HepG2 (cell line): ENCODE measurements at places on chromosomes 1 and 21. TPM values are rescaled to one million over a fixed set of nuclear protein-coding genes. Genes with fewer than 3 reads are reported as not detected.

- no peaks in the 10 kb centered on the region for H3K27me3 ChIP-seq
- peaks cover 43% of the 10 kb centered on the region for H3K4me1 ChIP-seq
- DNase-seq, result no peak
- H3K36me3 ChIP-seq, result peaks cover 18% of the 10 kb centered on the region
These were observed 38.7 kb downstream of the COL18A1 start for GRCh38 chr21:45443595-45444181.

DNA sequence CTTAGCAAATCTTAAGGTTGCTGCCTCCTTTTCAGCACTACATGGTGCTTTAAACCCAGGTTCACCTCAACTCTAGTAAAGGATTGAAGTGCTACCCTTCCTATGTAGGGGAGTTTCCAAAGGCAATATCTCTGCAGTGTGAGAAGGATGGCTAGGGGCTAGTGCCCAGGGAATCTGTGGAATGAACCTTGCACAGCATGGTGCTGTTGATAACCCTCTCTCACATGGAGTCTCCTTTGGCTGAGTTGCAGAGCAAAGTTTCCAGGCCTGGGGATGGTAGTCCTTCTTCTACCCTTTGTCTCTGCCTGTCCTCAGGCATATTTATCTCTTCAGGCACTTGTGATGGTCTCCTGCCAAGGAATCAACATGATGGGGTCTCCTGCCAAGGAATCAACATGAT, 59.4 kb downstream of the AXDND1 start:
- H3K4me3 ChIP-seq, result no peak overlapping the region
- no peaks in the 10 kb centered on the region for H3K27me3 ChIP-seq
- no peak overlapping the region for H3K27ac ChIP-seq

DNA sequence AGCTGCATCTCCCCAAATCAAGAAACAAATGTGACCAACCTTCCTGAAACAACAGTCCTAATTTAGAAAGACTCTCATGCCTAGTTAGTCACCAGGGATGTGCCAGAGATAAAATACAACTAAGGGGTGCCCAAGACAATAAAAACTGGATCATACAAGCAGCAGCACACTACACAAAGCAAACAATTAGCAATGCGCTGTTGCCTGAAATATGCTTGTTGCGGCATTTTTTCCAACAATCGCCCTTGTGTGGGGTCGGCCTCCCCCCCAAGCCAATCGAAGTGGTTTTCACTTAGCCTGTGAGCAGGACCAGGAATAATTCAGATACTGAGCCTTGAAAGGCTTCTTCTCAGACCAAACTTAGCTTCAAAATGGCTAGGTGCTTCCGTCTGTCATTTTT, 1.4 kb upstream of the STMN1 start:
- no peak overlapping the region for H3K4me3 ChIP-seq
- peaks cover 3% of the 10 kb centered on the region; the same call in 1 of the 2 replicates for H3K27me3 ChIP-seq
- no peak overlapping the region for H3K27ac ChIP-seq
- 0 out of 2 replicates have a peak, but pooled peaks cover 2% of the 10 kb centered on the region for H3K36me3 ChIP-seq
- DNase-seq, result no peak

- no peaks in the 10 kb centered on the region for H3K27me3 ChIP-seq
- no peak for DNase-seq
- peaks cover 65% of the 10 kb centered on the region; the same call in 2 of the 3 replicates for H3K36me3 ChIP-seq
- H3K27ac ChIP-seq, result no peak overlapping the region
These were observed 19.1 kb upstream of the IKBKE start for GRCh38 chr1:206451134-206451686.

DNA sequence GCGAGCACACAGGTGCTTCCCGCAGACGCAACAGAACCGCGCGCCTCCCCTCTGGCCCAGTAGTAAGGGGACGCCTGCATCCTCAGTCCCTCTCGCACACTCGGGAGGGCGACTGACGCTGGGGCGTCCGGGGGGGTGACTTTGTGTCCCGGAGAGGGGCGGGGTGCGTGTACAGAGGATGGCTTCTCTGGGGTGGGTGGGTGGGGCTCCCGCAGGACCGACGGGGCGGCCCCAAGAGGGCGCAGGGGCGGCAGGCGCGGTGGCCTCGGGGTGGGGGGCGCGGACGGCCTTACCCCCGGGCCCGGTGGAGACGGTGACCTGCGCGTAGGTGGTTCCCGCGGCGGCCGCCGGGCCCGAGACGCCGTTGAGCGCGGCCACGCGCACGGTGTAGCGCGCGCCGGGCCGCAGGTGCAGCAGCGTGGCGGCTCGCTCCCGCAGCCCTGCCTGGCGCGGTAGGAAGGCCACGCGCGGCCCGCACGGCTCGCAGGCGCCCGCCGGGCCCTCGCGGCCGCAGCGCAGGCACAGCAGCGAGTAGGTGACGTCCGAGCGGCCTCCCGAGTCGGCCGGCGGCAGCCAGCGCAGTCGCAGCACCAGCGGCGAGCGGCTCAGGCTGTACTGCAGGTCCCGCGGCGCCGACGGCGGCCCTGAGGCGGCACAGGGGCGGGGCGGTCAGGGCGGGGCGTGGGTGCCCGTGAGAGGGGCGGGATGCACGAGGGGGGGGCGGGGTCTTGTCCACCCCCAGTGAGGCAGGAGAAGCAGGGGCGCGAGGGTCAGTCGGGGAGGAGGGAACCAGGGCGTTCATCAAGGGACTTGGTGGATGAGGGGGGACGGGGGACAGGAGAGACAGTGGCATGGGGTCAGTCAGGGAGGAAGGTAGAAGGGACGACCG, 12.1 kb downstream of the EPHA10 start:
- H3K36me3 ChIP-seq, result no peaks in the 10 kb centered on the region
- H3K27me3 ChIP-seq, result peaks cover 39% of the 10 kb centered on the region
- no peak for DNase-seq
- peaks cover 14% of the 10 kb centered on the region; the same call in 1 of the 2 replicates for H3K4me1 ChIP-seq
- H3K27ac ChIP-seq, result no peak overlapping the region
- peak overlapping the region; percentile 64; the same call in 1 of the 2 replicates for H3K4me3 ChIP-seq

DNA sequence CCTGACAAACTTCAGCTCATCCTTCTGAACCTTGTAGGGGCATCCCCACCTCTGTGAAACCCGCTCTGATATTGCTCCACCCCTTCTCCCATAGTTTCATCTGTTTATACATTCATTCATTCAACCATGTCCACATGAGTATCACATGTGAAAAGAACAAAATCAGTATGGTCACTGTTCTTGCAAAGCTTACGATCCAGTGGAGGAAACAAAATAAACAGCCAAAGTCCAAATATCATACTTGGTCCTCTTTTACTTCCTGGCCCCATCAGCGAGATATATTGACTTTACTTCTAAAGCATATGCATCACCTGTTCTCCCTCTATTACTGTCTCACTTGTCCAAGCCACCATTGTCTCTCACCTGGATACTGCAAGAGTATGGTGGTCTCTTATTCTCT, 35.6 kb downstream of the C8A start:
- no peaks in the 10 kb centered on the region for H3K36me3 ChIP-seq
- DNase-seq, result peak; percentile 35
- H3K4me3 ChIP-seq, result no peak overlapping the region
- H3K27ac ChIP-seq, result no peak overlapping the region

GRCh38 chr1:160746836-160747500, 7.9 kb downstream of the SLAMF7 start:
- no peak overlapping the region for H3K27ac ChIP-seq
- no peak overlapping the region for H3K4me3 ChIP-seq
- peaks cover 2% of the 10 kb centered on the region for H3K27me3 ChIP-seq
- H3K4me1 ChIP-seq, result no peaks in the 10 kb centered on the region
- DNase-seq, result no peak

GRCh38 chr1:206772243-206772937, at the start of gene IL10:
TSS of gene IL10 (minus strand) at chr1:206772494. CDS start at chr1:206772435, 59 bp downstream.
- H3K27me3 ChIP-seq, result peaks cover 23% of the 10 kb centered on the region; the same call in 2 of the 3 replicates
- H3K4me3 ChIP-seq, result no peak within 1 kb of the TSS
- H3K27ac ChIP-seq, result no peak within 1 kb of the TSS
- no peak for DNase-seq
- no peaks in the 10 kb centered on the region for H3K36me3 ChIP-seq

GRCh38 chr21:41370840-41371684, 9.2 kb downstream of the MX2 start:
- no peaks in the 10 kb centered on the region; the same call in 2 of the 3 replicates for H3K27me3 ChIP-seq
- no peaks in the 10 kb centered on the region for H3K36me3 ChIP-seq
- DNase-seq, result no peak
- peak overlapping the region; percentile 67 for H3K4me3 ChIP-seq
- H3K4me1 ChIP-seq, result peaks cover 50% of the 10 kb centered on the region
- peak overlapping the region; percentile 68 for H3K27ac ChIP-seq

DNA sequence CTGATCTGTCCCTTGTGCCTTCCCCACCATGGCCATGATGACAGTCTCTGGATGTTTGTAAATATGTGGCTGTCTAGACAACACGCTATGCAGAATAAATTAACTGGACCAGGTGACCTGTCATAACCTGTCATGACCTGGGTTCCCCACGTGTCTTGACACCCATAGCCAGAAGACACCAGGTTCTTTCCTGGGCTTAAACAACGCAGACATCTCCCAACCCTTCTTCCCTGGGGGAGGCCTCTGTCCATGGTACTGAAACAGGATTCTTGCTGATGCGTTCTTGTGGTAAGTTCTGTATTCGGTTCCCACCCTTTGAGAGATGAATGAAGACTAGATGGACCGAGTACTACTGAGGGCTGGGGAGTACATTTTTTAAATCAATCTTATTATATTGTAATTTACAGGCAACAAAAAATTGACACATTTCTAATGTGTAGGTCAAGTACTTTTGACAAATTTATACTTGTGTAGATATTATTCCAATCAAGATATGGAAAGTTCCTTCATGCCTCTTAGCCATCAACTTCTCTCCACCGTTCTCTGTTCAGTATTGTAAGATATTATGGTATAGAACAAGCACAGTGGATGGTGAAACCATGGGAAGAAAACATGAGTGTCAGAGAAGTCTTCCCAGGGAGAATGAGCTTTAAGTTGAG, 738.8 kb downstream of the PTPRU start:
- H3K27me3 ChIP-seq, result no peaks in the 10 kb centered on the region
- no peak overlapping the region for H3K4me3 ChIP-seq
- peak; percentile 5 for DNase-seq

DNA sequence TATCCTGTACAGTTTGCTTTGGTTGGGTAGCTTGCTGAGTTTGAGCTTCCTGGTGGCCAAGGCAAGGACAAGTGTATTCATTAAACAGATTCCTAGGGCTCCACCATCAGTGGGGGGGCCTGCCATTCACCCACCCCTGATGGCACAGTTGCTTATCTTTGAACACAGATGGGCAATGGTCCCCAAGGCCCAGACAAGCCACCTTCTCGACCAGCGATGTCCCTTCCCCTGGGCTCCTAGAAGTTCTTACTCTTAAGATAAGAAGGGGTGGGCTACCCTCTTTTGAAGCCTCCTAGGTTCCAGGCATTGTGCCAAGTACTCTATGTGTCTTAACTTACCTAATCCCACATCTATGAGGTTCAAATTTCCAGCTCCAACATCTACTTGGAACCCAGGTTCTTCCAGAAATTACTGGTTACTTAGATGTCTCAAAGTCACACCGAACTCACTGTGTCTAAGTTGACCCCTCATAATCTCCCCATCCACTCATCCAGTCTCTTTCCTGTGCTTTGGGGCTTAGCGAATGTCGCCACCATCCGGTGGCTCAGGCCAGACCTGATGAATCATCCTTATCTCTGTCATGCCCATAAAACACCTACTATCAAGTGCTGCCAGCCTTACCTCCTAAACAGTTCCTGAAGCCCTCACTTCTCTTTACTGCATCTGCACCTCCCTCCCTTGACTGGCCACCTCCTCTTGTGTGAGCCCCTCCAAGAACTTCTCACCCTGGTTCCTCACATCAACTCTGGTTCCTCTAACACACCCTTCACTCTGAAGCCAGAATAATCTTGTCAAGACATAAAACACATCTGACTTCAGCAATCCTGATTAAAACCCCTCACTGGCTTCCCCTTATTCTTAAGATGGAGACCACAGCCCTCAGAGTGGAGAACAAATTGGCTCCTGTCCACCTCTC, 50.1 kb downstream of the KLHDC7A start:
- DNase-seq, result peak; percentile 21
- H3K4me1 ChIP-seq, result no peaks in the 10 kb centered on the region
- H3K4me3 ChIP-seq, result no peak overlapping the region
- H3K36me3 ChIP-seq, result no peaks in the 10 kb centered on the region

DNA sequence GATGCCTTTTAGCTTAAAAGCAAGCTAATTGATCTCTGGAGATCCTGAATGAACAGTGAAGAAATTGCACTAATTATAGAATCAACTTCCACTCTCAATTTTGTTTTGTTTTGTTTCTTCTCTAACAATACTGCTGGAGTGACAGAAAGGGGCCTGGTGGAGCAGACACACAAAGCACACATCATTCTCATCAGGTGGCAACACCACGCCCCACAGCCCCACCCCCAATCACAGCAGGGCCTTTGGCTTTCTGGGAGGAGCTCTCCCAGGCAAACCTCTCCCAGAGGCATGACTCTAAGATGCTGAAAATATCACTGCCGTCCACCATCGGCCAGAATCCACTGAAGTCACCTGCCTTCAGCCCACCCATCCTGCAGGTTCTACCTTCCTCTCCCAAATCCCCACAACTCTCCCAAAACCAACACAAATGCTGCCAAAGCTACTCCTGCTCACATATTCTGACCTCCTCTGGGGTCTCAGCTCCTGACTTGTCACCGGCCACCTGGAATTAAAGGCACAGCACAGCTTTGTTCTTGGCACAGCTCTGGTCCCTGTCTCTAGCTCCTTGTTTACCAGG, 120.7 kb downstream of the GRIK3 start:
- H3K27ac ChIP-seq, result no peak overlapping the region
- no peaks in the 10 kb centered on the region for H3K4me1 ChIP-seq
- DNase-seq, result no peak
- no peaks in the 10 kb centered on the region for H3K36me3 ChIP-seq

DNA sequence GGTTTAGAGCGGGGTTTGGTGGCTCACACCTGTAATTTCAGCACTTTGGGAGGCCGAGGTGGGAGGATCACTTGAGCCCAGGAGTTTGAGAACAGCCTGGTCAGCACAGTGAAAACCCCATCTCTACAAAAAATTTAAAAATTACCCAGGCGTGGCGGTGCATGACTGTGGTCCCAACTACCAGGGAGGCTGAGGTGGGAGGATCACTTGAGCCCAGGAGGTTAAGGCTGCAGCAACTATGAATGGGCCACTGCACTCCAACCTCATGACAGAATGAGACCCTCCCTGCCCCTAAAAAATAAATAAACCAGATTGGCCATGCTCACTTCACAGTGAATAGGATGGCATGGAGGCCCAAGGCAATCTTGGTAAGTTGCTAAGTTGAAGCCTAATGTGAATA, 168.9 kb downstream of the RHOU start:
- DNase-seq, result no peak
- H3K27me3 ChIP-seq, result no peaks in the 10 kb centered on the region; the same call in 1 of the 2 replicates
- no peaks in the 10 kb centered on the region for H3K36me3 ChIP-seq
- H3K4me3 ChIP-seq, result no peak overlapping the region
- H3K27ac ChIP-seq, result no peak overlapping the region

DNA sequence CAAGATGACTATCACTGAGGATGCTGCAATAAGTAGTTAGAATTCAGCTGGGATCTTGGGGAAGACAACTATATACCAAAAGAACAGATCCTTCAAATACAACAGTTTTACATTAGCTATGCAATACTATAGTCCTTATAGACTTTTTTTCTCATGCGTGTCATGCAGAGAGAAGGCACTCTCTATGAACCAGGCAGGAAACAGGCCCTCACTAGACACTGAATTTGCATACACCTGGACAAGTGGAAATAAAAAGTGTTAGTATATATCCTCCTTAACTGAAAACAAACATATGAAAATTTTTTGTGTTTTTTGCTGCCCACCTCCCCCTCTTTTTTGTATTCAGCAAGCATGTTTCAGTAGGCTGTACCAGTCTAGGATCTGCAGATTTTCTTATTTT, 29.9 kb downstream of the TMCO1 start:
- H3K27me3 ChIP-seq, result no peaks in the 10 kb centered on the region
- DNase-seq, result no peak
- peaks cover 16% of the 10 kb centered on the region for H3K4me1 ChIP-seq
- no peak overlapping the region for H3K4me3 ChIP-seq

Gene IRF6
- 0.02 TPM in 1 of 2 replicates, not detected in the other for total RNA-seq

Gene CNR2
- total RNA-seq, result not detected in 2 replicates

Gene RGS1
- not detected in 2 replicates for total RNA-seq

Gene SIM2
- 0.53 TPM in 2 replicates for total RNA-seq

Gene MAP3K6
- total RNA-seq, result 2.7 and 3.5 TPM in 2 replicates

Gene PLPPR5
- not detected in 2 replicates for total RNA-seq

Gene FCRL2
- total RNA-seq, result not detected in 2 replicates
